ENCODE measurements at places on chromosomes 1 and 21.

- no peak overlapping the region for H3K27ac ChIP-seq
- no peak for DNase-seq
- no peaks in the 10 kb centered on the region for H3K36me3 ChIP-seq
- no peak overlapping the region for H3K4me3 ChIP-seq
Measured at GRCh38 chr1:103142461-103142860, 34.1 kb upstream of the COL11A1 start.

GRCh38 chr1:7857985-7858384 is 5.1 kb upstream of the UTS2 start:
- no peaks in the 10 kb centered on the region for H3K27me3 ChIP-seq
- no peak for DNase-seq
- peaks cover 3% of the 10 kb centered on the region for H3K36me3 ChIP-seq
- H3K27ac ChIP-seq: no peak overlapping the region

DNA sequence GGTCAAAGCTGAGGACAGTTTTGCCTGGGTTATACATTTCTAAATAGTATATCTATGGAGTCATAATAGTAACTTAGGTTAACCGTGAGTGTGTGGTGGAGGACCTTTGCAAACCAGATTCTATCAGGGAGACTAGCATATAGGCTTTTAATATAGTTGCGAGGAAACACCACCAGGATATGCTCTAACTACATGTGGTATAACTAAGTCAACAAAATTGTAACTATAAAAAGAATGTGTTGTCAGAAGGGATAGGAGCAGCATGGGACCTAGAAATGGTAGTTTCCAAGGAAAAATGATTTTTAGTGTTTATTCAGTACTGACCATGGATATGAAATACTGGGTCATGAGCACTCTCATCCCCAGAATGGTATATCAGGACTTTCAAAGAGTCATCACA is 338.1 kb downstream of the TGFB2 start:
- H3K36me3 ChIP-seq: no peaks in the 10 kb centered on the region
- no peak overlapping the region for H3K4me3 ChIP-seq
- H3K27me3 ChIP-seq: no peaks in the 10 kb centered on the region
- no peak for DNase-seq
- no peak overlapping the region for H3K27ac ChIP-seq

- H3K36me3 ChIP-seq: no peaks in the 10 kb centered on the region
- H3K27me3 ChIP-seq: no peaks in the 10 kb centered on the region
- H3K4me1 ChIP-seq: no peaks in the 10 kb centered on the region
- DNase-seq: no peak
- no peak overlapping the region for H3K27ac ChIP-seq
- H3K4me3 ChIP-seq: no peak overlapping the region
Measured at GRCh38 chr1:213260311-213261075, 209.5 kb downstream of the RPS6KC1 start.

DNA sequence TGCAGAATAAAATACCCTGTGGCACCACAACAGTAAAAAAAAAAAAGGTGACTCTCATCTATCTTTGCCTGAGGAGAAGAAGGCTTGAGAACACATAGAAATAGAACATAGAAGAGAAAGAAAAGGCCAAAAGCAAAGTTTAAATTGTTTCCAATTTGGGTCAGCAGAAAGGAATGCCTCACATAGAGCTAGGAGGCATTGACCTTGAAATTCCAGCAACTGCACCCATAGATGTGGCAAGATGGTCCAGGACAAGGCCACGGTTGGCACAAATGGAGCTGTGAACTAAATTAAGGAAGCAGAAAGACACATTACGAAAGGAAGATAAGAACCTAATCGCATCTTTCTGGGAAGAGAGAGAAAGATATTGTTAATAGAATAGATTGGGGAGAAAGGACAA is 588.3 kb downstream of the LMO4 start:
- H3K27ac ChIP-seq: no peak overlapping the region
- no peaks in the 10 kb centered on the region for H3K4me1 ChIP-seq
- H3K4me3 ChIP-seq: no peak overlapping the region
- H3K27me3 ChIP-seq: peaks cover 35% of the 10 kb centered on the region

DNA sequence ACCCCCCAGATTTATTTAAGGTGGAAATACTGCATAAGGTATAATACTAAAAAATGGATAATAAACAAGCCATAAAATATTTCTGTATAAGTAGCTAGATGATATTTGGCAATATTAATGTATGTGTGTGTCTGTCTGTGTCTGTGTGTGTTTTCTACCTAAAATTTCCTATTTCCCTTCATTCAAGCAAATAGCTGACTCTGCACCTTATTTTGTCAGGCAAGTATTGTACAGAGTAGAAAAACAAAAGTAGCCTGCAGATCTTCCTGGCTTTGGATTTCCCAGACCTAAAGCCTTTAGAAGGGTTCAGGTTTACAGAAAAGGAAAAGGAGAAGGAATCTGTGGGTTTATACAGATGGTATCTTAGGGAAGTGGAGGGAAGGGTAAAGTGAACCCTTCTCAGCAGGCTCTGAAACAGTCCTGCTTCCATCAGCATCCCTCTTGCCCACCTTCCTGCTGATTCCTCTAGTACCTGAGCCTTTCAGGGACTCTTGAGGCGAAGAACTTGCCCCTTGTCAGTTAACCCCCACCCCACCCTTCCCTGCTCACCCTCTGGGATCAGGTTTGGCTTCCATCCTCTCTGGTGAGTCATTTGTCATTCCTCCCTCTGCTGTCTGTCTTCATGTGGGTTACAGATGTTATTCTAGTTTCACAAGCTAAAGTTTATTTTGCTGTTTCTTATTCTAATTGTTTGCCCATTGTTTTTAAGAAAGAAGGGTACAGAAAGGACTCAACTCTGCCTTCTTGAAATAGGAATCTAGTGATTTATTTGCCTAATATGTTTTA is 21.7 kb upstream of the RGS16 start:
- H3K36me3 ChIP-seq: no peaks in the 10 kb centered on the region
- H3K4me3 ChIP-seq: no peak overlapping the region
- peaks cover 16% of the 10 kb centered on the region for H3K4me1 ChIP-seq
- H3K27ac ChIP-seq: no peak overlapping the region
- peaks cover 19% of the 10 kb centered on the region for H3K27me3 ChIP-seq

GRCh38 chr1:7513081-7513480 is 258.0 kb upstream of the VAMP3 start:
- no peaks in the 10 kb centered on the region for H3K4me1 ChIP-seq
- no peak overlapping the region for H3K4me3 ChIP-seq
- no peak for DNase-seq
- no peaks in the 10 kb centered on the region for H3K36me3 ChIP-seq
- no peak overlapping the region for H3K27ac ChIP-seq
- H3K27me3 ChIP-seq: peaks cover 41% of the 10 kb centered on the region

- DNase-seq: peak; percentile 87
- peak overlapping the region; percentile 88 for H3K4me3 ChIP-seq
- H3K27ac ChIP-seq: peak overlapping the region; percentile 98
- H3K36me3 ChIP-seq: peaks cover 7% of the 10 kb centered on the region
Measured at GRCh38 chr21:42220138-42220701, 1.3 kb downstream of the ABCG1 start.

- H3K4me3 ChIP-seq: peak overlapping the region; percentile 71
- H3K27ac ChIP-seq: peak overlapping the region; percentile 29
- peaks cover 21% of the 10 kb centered on the region for H3K27me3 ChIP-seq
- no peaks in the 10 kb centered on the region for H3K36me3 ChIP-seq
- no peak for DNase-seq
Measured at GRCh38 chr1:40314721-40315238, 2.3 kb downstream of the COL9A2 start.

DNA sequence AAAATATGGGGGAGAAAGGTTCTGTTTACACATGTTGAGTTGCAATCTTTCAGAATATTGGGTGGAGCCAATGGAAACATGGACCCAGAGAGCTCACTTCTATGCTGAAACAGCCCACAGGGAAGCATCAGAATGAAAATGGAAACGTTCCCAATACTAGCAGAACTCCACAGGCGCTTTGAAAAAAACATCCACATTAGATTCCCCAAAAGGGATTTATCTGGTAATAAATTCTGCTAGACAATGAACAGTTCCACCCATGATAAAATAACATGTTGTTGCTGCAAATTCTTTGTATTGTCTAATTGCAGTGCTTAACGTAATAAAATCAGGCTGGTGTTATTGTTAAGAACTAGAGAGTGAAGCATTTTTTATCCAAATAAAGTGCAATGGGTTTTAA is 197.0 kb downstream of the GABPA start:
- H3K27me3 ChIP-seq: no peaks in the 10 kb centered on the region
- no peak overlapping the region for H3K4me3 ChIP-seq
- peaks cover 2% of the 10 kb centered on the region for H3K36me3 ChIP-seq
- no peak overlapping the region for H3K27ac ChIP-seq
- DNase-seq: no peak

- DNase-seq: no peak
- no peak overlapping the region for H3K4me3 ChIP-seq
- H3K4me1 ChIP-seq: peaks cover 15% of the 10 kb centered on the region
Measured at GRCh38 chr1:232964601-232965000, 14.2 kb downstream of the NTPCR start.

- H3K4me3 ChIP-seq: no peak overlapping the region
- H3K27ac ChIP-seq: no peak overlapping the region
- no peak for DNase-seq
- no peaks in the 10 kb centered on the region for H3K36me3 ChIP-seq
- H3K27me3 ChIP-seq: peaks cover 38% of the 10 kb centered on the region
- no peaks in the 10 kb centered on the region for H3K4me1 ChIP-seq
Measured at GRCh38 chr1:5494518-5494917, 497.7 kb downstream of the NPHP4 start.

GRCh38 chr1:176142973-176143372 is 64.1 kb downstream of the COP1 start:
- H3K4me1 ChIP-seq: peaks cover 59% of the 10 kb centered on the region
- peak overlapping the region; percentile 41 for H3K27ac ChIP-seq
- DNase-seq: no peak
- no peaks in the 10 kb centered on the region for H3K27me3 ChIP-seq
- H3K4me3 ChIP-seq: no peak overlapping the region

GRCh38 chr1:9421533-9421873 is 117.8 kb upstream of the SLC25A33 start:
- peaks cover 8% of the 10 kb centered on the region for H3K36me3 ChIP-seq
- no peak overlapping the region for H3K4me3 ChIP-seq
- H3K27ac ChIP-seq: no peak overlapping the region
- H3K27me3 ChIP-seq: peaks cover 15% of the 10 kb centered on the region
- peaks cover 26% of the 10 kb centered on the region for H3K4me1 ChIP-seq

DNA sequence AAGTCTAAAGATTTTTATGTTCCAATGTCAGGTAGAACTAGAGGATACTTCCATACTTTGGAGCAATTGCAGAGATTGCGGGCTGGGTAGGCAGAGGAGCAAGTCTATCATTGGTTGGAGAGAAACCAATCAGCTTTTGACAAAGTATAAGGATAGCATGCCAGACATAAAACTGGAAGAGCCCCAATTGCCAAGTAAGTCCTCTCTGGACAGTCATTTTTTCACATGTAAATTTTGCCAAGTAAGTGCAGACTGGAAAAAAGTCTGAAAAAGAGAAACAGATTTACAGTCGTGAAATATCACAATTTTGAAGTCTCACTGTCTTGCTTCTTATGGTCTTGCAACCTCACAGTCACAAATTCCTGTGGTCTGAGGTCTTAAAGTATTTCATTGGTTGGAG is 131.4 kb upstream of the C21orf91 start:
- peaks cover 20% of the 10 kb centered on the region for H3K27me3 ChIP-seq
- no peak overlapping the region for H3K4me3 ChIP-seq
- H3K36me3 ChIP-seq: no peaks in the 10 kb centered on the region
- H3K4me1 ChIP-seq: no peaks in the 10 kb centered on the region

GRCh38 chr21:33345751-33346238 is 21.0 kb downstream of the IFNAR1 start:
- H3K27ac ChIP-seq: peak overlapping the region; percentile 11
- no peak for DNase-seq
- no peak overlapping the region for H3K4me3 ChIP-seq
- no peaks in the 10 kb centered on the region for H3K27me3 ChIP-seq
- peaks cover 50% of the 10 kb centered on the region for H3K36me3 ChIP-seq
